ENCODE measurements at places on chromosomes 1 and 21.

- no peak for DNase-seq
These were observed 19.5 kb downstream of the SUSD4 start for GRCh38 chr1:223344491-223344890.

DNA sequence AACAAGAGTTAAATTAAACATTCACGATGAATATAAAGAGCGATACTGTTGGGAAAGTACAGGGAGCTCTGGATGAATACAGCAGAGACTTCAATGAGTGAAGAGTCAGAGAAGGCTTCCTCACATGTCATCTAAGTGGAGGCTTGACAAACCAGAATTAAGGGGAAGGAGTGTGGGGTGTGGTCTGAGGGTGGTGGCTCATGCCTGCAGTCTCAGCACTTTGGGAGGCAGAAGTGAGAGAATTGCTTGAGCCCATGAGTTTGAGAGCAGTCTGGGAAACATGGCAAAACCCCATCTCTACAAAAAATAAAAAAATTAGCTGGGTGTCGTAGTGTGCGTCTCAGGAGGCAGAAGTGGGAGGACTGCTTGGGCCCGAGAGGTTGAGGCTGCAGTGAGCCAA lies 8.7 kb downstream of the SDHB start:
- DNase-seq, result no peak

DNA sequence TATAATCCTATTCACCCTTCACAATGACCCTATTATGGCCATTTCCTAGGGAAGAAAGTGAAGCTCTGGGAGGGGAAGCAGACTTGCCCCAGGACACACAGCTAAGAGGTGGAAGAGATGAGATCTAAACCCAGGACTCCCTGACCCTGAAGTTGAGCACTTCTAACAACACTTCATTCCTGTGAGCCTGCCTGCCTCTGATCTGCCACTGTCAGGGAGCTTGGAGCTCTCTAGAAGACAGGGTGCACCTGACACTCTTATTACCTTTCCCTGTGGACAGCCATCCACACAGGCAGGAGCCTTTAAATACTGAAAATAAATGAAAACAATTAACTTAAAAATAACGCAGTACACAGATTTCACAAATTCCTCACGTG lies 599 bp downstream of the MKNK1 start:
- no peak for DNase-seq

GRCh38 chr1:109527098-109527811 lies 12.4 kb upstream of the GPR61 start:
- DNase-seq, result no peak

GRCh38 chr1:59026472-59026948 lies 242.7 kb upstream of the JUN start:
- no peak for DNase-seq

DNA sequence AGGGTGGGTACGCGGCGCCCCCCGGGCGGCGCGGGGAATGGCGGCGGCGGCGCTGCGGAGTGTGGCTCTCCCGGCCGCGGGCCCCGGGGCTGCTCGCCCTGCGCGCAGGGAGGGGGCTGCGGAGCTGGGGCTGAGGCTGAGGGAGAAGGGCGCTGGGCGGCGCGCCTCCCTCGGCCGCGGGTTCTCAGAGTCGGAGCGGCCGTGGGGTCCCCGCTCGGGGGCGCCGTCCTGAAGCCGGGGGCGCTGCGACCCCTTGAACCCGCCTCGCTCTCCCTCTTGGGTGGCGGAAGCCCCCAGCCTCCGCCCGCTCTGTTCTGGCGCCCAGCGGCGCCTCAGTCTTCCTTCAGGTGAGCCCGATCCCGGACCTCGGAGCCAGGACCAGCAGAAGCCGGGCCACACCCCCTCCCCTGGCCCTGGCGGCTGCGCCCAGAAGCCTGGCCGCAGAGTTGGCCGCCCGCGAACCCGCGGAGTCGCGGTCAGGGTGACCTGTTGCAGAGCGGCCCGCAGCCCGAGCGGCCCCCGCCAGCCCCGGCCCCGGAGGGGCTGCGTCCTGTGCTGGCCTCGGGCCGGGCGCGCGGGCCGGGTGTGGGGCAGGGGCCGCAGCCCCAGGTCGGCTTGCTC lies 532 bp downstream of the RALGPS2 start:
- DNase-seq, result peak; percentile 17

DNA sequence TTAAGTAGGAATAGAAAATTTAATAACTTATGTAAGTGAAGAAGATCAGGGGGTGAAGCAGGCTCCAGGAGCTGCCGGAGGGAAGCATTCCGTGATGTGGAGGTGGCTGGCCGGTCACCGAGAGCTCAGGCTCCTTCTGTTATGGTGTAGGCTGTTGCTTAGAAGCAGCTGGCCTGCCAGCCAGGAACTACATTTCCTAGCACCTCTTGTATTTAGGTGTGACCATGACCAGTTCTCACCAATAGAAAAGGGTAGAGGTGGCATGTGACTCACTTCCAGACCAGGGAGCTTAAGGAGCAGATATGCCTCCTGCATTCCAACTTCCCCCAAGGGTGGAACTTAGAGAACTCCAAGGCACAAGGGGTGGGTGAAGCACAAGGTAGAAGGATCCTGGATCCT lies 120.7 kb downstream of the ACTL8 start:
- DNase-seq, result no peak

- no peak for DNase-seq
These were observed 2.0 kb downstream of the PLXNA2 start for GRCh38 chr1:208242146-208242545.

- no peak for DNase-seq
These were observed 502.0 kb downstream of the SMYD3 start for GRCh38 chr1:246005067-246005466.

GRCh38 chr1:202203238-202204039 lies 9.8 kb downstream of the LGR6 start:
- DNase-seq, result no peak

- DNase-seq, result no peak
These were observed 63.2 kb downstream of the TTC3 start for GRCh38 chr21:37136261-37136660.

GRCh38 chr1:187034501-187034900 lies 205.8 kb downstream of the PLA2G4A start:
- DNase-seq, result no peak

All from CD4-positive, alpha-beta T cell (primary cell).